ENCODE measurements at places on chromosomes 1 and 21. TPM values are rescaled to one million over a fixed set of nuclear protein-coding genes. Genes with fewer than 3 reads are reported as not detected.

The FTCD gene
- 0.28 TPM for total RNA-seq

The TNNT2 gene
- not detected for total RNA-seq

The FCMR gene
- not detected for total RNA-seq

The ZBTB37 gene
- 9.9 TPM for total RNA-seq

The OR6K3 gene
- not detected for total RNA-seq

The C1orf167 gene
- not detected for total RNA-seq

The S100PBP gene
- total RNA-seq: 37.5 TPM

The HDAC1 gene
- 53.0 TPM for total RNA-seq

The KCNQ4 gene
- 0.19 TPM for total RNA-seq

The TAF1A gene
- total RNA-seq: 13.0 TPM

The LRRC3 gene
- 0.85 TPM for total RNA-seq

The HTR1D gene
- not detected for total RNA-seq

The IFNGR2 gene
- 51.2 TPM for total RNA-seq

The HES3 gene
- total RNA-seq: not detected

The AQP10 gene
- 0.19 TPM for total RNA-seq

The CYP4A22 gene
- not detected for total RNA-seq

The DNAI4 gene
- total RNA-seq: 20.0 TPM

The LAMC2 gene
- 2.8 TPM for total RNA-seq

The PTAFR gene
- under 0.01 TPM for total RNA-seq

The HCN3 gene
- 0.19 TPM for total RNA-seq
